ENCODE measurements at places on chromosomes 12 and 14.

DNA sequence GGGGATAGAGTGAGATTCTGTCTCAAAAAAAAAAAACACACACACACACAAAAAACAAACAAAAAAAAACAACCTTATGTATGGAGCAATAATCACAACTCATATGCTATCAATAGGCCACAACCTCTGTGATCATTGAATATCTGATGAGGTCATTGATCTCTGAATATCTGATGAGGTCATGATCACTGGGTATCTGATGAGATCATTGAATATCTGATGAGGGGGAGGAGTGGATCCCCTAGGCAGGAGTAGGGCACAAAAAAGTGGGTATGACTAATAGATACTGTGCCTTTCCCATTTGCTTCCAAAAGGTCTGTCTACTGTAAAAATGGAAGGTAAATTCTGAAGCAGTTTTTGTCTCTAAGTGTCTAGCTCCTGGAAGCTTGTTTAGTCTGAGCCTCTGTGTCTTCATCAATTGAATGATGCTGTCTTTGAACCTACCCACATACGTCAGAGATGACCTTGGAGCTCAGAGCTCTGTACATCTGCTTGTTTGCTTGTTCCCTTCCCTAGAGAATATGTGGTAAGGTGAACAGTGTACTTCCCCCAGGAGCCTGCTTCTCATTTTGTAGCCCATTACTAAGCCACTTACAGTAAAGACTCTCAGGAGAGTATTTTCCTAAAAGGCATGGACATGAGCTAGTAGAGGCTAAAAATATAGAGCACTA is 13.6 kb downstream of the PAH start:
- no peak for DNase-seq

DNA sequence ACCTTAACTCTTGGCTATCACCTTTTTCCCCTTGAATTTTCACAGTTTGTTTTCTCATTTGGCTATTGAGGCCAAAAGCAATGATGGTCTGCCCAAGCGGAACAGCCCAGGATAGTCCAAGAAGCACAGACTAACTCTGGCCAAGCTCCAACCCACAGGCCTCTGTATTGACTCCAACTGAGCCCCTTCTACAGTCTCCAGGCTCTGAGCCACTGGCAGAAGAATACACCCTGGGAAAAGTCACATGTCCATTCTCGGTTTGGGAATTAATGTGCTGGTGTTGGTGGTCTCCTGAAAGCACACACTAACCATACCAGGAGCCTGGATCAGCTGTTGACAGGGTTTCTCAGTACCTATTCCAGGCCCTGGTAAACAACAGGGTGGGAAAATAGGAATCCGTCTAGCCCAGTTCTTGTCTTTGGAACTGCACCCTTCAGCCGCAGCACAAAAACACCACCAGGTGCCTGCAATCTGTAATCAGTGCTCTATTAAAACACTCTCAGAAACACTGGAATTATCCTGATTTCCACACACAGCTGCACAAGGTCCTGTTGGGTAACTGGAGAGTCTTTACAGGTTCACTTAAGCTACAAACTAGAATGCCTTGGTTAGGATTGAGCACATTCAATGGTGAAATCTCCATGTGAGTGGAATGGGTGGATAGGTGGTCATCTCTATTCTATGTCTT is 63.6 kb downstream of the STXBP6 start:
- DNase-seq, result no peak

- DNase-seq, result no peak
These were observed 60.7 kb downstream of the PLEKHG3 start for GRCh38 chr14:64764641-64765520.

DNA sequence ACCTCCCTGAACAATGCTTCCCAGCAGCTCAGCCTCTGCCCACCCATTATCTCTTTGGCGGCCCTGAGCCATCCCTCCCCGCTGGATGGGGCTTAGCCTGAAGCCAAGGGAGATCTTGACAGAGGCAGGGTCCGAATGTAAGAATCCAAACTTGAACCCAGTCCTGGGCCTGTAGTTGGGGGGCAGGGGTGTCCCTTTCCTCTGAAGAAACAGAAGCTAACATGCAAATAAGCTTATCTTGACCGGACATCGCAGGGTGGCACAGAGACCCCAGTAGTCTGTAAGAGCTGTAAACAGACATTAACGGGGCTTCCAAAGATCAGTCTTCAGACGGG is 6.0 kb downstream of the DLK1 start:
- DNase-seq, result no peak

- DNase-seq, result no peak
These were observed 178.6 kb downstream of the EFCAB11 start for GRCh38 chr14:89775946-89776345.

GRCh38 chr14:102492531-102492910 is 17.1 kb downstream of the ANKRD9 start:
- DNase-seq, result no peak

DNA sequence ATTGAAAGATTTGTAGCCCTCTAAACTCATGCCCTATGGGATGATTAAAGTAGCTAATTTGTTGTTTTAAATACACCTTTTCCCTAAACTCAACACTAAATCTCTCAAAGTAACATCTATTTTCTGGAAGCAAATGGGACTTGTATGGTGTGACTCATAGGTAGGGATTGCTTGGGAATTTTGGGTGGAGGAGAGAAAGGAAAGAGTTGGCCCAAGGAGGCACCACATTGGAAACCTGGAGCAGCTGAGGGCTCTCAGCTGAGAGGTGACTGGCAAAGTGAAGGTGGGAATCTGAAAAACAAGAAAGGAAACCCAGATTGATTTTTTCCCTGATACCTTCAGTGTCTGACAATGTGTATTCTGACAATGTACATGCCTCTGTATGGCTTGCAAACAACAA is 114.8 kb upstream of the PRICKLE1 start:
- DNase-seq, result no peak

- no peak for DNase-seq
These were observed 182.1 kb upstream of the OTX2 start for GRCh38 chr14:56992332-56992820.

GRCh38 chr14:77574446-77575115 is 41.9 kb downstream of the SPTLC2 start:
- DNase-seq, result no peak
